Spleen (tissue), 13 donors: ENCODE measurements at places on chromosomes 1 and 21.

- DNase-seq: no peak
Observed at GRCh38 chr1:225737161-225737560, 40.5 kb upstream of the SRP9 start.

GRCh38 chr1:17066361-17067068, 12.7 kb upstream of the SDHB start:
- no peak for DNase-seq

DNA sequence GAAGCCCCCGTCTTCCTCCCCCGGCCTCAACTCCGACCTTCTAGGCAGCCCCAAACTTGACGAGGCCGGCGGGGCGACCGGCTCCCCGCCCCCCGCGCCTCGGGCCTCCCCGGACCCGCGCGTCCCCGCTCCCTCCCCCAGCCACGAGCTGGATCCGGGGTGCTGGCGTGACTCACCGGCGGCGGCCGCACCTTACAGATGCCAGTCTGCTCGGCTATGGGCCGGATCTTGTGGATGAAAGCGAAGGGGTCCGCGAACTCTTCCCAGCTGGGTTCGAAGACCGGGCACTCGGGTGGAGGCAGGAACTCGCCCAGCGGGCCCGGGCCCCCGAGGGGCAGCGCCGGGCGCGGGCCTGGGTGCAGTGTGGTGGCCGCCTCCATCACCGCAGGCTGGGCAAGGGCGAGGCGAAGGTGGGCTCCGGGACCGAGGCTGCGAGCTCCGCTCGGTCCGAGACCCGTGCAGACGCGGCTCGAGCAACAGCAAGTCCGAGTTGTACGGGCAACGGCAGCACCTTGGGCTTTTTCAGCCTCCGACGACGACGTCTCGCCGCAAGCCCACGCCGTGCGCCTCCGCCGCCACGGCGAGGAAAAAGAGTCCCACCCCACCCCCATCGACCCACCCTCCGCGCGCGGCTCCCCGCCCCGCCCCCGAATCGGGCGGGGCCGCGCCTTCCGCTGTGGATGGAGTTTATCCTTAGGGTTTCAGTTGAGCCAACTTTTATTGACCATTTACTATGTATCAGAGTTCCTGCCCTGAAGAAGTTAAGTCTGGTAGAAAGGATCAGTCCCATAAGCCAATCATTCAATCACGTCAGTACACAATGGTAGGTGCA, at the start of gene KDM5B:
KDM5B (minus strand) TSS at position 496 of the 832 bp plus-strand sequence; CDS start at position 380, 116 bp downstream.
- peak; percentile 92 for DNase-seq

DNA sequence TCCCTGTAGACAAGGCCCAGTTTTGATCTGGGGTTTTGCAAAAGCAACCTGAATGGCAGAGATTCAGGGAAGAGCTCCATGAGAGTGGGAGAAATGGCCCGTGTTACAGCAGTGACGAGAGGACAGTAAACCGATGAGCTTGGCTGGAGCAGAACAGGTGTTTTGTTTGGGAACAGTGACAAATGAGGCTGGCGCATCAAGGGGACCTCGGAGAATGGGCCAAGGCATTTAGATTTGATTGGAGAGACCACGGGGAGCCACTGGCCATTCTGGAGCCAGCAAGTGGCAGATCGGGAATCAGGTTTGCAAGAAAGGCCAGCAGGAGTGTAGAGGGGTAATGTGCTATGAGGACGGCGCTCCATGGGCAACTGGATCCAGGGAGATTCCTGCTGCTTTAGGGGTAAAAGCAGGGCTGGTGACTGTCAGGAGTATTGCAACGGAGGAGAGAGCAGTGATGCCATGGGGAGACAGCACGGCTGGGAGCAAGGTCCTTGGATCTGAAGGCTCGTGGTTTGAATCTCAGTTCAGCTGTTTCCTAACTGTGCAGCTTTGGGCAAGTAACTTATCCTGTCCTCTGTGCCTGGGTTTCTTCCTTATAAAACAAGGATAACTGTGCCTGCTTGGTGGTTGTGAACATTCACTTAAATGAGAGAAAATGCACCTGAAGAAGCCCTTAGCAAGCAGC, 9.9 kb upstream of the KLHDC7A start:
- peak; percentile 28 for DNase-seq

DNA sequence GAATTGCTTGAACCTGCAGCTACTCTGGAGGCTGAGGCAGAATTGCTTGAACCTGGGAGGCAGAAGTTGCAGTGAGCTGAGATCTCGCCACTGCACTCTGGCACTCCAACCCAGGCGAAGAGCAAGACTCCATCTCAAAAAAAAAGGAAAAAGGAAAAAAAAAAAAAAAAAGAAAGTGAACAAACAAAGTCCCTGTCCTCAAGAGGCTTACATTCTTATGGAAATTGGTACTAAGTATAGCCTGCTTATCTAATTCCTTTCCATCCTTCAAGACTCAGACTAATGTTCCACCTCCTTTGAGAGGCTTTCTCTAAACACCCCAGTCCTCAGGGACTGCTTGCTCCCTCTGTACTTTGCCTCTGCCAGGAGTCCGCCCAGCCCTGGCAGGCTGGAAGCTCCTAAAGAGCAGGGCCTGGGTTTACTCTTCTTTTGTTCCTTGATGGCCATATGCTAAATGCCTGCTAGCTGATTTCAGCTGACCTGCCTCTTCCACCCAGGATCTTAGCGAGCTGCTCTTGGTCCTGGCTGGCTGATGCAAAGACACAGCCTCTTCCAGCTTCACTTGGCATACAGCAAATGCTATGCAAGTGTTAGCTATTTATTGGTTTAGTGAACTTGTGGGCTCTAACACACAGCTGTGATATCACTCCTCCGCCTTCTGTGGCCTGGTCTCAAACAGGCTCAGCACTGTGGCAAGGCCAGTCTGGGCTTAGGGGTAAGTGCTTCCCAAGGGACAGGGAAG, 9.8 kb downstream of the SLC9A1 start:
- no peak for DNase-seq
